ENCODE measurements at places on chromosomes 3 and 15. TPM values are rescaled to one million over a fixed set of nuclear protein-coding genes. Genes with fewer than 3 reads are reported as not detected.

DNA sequence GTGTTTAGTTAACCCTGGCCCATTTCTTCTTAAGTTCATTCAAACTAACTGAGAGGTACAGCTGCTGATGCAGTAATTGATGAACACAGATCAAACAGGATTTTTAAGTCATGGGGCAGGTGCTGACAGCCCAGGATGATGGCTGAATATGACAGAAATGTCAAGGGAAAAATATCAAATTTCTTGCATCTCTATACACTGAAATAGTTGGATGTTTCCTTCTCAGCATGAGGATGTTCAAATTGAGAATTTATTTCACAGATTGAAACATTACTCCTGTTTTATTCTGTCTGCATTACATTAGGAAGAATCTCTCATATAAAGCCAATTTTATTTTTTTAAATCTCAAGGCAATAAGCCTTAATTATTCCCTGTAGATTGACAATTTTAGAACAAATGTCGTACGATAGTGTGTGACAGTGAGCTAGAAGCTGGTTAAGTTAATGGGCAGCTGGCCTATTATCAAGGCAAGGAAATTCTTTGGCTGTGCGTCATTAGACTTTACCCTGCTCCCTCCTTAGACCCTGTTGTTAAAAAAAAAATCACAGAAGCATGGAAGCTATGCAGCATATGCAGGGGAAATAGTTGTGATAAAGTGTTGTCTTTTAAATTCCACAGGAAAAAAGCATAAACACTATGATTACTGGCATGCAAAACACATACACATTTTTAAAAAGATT is 183.8 kb upstream of the KCNMB2 start:
- DNase-seq: peak; percentile 83

GRCh38 chr3:137163241-137163871 is 205.6 kb downstream of the IL20RB start:
- no peak for DNase-seq

ANKRD34C gene
- not detected for total RNA-seq

- peak; percentile 11 for DNase-seq
These were observed 77.5 kb upstream of the TNFAIP8L3 start for GRCh38 chr15:51172193-51172592.

FOXL2 gene
- 52.8 TPM for total RNA-seq

KLF15 gene
- 0.32 TPM for total RNA-seq
